Smooth muscle cell of the brain vasculature (primary cell): ENCODE measurements at places on chromosomes 1 and 21.

DNA sequence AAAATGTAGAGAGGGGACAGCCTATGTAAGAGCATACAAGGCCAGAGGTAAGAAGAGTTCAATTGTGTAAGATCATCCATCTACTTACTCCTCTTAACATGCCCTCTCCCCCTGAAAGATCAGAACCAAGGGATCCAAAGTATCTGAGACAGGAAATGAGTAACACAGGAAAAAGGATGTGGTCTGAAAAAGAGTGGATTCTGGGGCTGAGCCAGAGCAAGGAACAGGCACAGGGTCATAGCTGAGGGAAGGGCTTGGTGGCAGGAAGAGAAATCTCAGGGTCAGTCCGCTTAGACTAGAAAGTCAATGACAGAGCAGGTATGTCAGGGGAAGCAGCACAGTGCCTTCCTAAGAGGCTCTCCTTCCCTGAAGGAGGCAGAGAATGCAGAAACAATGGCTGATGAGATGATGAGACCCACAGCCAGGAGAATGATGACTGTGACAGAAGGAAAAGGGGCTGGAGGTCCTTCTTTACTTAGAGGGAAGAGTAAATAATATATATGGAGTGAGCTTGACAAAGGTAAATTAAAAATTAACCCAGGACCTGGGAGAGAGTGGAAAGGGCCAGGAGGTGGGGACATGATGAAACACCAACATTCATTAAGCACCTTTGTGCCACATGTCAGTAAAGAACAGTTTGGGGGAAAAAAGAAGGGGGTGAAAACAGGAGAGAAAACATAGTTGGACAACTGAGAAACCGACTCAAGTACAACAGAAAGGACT is 26.2 kb upstream of the A3GALT2 start:
- DNase-seq, result peak; percentile 71

- DNase-seq, result no peak
Observed at GRCh38 chr21:26849428-26850115, 4.4 kb upstream of the ADAMTS1 start.

DNA sequence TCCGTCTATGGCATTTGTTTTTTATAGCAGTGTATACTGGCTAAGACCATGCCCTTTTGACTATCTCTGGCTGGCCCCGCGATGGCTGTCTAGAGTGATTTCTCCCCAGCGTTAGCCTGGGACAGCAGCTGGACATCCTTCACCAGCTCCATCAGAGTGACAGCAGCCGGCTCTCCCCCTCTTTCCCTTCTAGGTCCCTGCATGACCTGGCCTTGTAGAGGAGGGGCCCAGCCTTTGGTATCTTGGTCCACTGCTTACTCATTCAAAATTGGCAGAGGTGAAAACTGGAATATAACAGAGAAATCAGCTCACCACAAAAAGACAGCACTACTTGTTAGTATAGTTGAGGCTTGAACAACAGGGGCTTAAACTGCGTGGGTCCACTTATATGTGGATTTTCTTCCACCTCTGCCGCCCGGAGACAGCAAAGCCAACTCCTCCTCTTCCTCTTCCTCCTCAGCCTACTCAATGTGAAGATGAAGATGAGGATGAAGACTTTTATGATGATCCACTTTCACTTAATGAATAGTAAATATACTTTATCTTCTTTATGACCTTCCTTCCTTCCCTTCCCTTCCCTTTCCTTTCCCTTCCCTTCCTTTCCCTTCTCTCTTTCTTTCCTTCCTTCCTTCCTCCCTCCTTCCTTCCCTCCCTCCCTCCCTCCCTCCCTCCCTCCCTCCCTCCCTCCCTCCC is 29.4 kb upstream of the B3GALNT2 start:
- no peak for DNase-seq

DNA sequence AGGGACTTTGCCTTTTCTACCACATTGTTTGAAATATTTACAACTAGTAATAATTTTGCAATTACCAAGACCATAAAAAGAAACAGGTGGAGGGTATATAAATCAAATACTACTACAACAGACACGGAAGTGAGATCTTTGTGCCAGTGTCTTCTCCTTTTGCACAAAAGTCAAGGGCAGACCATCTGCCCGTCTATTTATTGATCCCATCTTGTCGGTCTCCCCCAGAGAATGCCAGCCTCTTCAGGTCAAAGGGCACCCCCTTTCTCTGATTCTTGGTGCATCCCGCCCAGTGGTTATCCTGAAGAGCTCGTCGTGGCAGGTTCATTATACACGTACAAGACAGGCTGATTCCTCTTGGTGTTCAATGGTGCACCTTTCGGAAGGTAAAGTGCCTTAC is 4.8 kb upstream of the PDE9A start:
- DNase-seq, result no peak

DNA sequence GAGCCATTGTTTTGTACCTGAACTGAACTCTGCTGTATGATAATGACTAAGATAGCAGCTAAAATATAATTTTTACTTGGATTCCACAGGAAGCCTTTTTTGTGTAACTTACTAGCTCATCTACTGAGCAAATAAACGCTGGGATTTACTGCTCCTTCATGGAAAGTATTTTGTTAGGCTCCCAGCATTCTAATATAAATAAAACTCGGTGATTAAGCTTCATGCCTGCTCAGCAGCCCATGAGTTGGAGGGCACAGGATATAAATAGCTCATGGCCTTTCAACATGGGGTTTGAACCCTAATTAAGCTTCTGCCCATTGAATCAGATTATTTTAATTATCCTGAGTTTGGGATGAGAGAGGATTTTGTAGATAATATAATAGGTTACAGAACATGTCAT is 180.0 kb downstream of the PCP4 start:
- no peak for DNase-seq

DNA sequence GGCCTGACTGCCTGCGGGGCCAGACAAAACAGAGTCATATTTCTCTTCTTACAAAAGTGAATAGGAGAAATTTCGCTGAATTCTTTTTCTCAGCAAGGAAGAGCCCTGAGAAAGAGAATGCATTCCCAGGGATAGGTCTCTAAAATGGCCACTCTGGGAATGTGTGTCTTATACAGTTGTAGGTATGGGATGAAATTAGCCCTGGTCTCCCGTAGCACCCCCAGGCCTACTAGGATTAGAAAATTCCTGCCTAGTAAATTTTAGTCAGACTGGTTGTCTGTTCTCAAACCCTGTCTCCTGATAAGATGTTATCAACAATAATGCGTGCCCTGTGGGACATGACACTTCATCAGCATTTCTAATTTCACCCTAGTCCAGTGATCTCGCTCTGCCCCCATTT is 920.1 kb downstream of the LTN1 start:
- DNase-seq, result no peak

- DNase-seq, result no peak
Observed at GRCh38 chr1:211490038-211490678, 1.8 kb downstream of the RD3 start.
